ENCODE measurements at places on chromosomes 6 and 20.

DNA sequence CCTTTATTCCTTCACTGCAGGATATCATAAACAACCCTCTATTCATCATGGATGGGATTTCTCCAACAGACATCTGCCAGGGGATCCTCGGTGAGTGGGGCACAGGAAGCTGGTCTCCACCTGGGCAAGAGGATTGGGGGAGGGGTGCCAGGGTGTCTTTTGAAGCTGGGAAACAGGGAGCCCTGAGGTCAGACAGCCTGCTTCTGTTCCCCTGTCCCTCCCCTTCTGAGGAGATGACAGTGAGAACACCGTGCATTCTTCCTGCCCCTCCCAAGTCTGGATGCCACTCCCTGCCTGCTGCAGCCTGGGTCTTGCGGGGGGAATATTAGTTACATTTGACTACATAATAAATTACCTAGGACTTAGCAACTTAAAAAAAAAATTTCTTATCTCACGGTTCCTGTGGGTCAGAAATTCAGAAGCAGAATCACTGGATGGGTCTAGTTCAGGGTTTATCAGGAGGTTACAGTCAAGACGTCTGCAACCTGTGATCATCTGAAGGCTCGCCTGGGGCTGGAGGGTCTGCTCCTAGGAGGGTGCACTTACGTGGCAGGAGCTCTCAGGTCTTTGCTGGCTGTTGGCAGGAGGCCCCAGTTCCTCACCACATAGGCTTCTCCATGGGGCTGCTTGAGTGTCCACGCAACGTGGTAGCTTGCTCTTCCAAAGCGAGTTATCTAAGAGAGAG lies 11.4 kb downstream of the CAPN11 start:
- DNase-seq, result peak; percentile 33

- no peak for DNase-seq
Measured at GRCh38 chr6:129359811-129360681, 349.9 kb downstream of the ARHGAP18 start.

DNA sequence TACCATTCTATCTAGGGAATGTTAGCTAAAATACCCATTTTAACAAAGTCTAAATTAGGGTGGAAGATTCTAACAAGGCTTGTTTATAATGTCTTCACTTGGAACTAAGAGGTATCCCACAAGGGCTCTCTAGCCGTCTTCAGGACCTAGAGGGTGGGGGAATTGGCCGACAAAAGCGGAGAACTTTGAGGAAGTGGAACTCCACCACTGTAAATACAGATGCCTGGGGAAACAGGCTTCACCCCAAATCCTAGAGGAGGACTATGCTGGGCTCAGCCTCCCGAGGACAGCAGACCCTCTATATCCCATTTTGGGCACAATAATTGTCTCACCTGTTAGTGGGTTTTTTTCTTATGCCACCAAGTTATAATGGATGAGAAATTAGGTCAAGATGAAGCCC lies 58.0 kb upstream of the TFB1M start:
- DNase-seq, result no peak

- no peak for DNase-seq
Measured at GRCh38 chr6:79610306-79611009, 20.7 kb upstream of the SH3BGRL2 start.

DNA sequence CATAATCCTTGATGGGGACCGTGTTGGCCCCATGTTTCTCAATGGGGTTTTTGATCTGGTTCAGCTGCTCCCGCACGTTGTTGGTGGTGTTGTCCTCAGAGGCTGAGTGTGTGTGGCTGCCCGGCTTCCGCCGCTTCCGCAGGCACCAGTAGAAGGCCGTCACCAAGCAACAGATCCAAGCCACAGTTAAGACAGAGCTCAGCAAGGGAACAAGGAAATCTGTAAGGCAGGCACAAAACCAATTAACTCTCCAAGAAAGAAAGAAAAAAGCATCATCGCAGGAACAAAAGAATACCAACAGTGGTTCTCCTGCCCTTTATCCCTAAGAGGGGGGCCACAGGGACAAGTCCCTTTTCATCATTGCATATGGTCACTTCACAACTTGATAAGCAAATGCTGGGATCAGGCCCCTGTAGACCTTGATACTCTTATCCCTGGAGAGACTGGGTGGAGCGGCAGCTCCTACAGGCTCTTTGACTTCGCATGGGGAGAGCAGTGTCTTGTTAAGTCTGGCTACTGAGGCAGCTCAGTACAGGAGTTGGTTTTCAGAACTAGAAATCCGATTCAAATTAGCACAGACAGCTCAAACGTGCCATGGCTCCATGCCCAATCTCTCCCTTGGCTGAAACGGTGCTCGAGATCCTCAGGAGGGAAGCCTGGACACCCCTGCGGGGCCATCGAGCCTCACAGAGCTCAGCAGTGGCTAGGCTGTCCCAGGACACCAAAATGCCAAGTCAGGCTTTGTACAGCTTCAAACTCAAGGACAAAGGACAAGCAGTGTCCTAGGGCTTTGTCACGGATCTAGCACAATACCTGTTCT lies 33.9 kb downstream of the JAG1 start:
- DNase-seq, result no peak

DNA sequence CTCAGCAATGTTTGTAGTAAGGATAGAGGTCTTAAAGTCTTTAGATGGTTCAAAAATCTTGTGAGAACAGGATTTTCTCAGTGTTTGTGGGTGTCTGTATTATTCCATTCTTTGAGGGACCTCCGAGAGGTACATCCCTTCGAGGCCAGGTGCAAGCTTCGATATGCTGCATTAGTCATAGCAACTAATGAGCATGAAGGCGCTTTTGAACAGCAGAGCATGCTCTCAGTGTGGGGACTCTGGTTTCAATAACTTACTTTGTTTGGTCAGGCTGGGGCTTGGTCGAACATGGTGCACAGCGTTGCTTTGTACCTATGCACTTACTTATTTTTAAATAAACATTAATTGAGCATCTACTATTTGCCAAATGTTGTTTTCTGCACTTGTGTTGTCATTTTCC lies 297.9 kb downstream of the CLIC5 start:
- no peak for DNase-seq

DNA sequence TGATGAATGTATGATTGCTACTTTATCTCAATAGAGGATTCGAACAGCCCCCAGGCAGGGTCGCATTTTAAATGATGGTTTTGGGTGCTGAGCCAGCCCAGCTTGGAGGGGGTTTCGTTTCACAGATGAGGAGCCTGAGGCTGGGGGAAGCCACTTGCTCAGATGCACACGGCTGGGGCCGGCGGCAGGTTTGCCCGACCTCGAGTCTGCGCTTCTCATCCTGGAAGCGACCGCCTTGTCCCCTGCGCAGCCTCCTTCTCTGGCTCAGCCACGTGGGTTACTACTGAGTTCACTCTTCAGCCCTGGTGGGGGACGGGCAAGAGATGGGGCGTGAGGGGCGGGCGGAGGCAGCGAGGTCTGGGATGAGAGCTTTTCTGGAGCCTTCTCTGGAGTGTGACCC lies 25.3 kb downstream of the NTSR1 start:
- DNase-seq, result no peak
